ENCODE measurements at places on chromosomes 1 and 21.
A peak's percentile ranks its signal among the peaks of the same experiment; 100 is the strongest.

- DNase-seq: no peak
These were observed 14.9 kb upstream of the MGST3 start for GRCh38 chr1:165616054-165616612.

- DNase-seq: no peak
These were observed 9.1 kb upstream of the TMEM61 start for GRCh38 chr1:54971317-54971791.

DNA sequence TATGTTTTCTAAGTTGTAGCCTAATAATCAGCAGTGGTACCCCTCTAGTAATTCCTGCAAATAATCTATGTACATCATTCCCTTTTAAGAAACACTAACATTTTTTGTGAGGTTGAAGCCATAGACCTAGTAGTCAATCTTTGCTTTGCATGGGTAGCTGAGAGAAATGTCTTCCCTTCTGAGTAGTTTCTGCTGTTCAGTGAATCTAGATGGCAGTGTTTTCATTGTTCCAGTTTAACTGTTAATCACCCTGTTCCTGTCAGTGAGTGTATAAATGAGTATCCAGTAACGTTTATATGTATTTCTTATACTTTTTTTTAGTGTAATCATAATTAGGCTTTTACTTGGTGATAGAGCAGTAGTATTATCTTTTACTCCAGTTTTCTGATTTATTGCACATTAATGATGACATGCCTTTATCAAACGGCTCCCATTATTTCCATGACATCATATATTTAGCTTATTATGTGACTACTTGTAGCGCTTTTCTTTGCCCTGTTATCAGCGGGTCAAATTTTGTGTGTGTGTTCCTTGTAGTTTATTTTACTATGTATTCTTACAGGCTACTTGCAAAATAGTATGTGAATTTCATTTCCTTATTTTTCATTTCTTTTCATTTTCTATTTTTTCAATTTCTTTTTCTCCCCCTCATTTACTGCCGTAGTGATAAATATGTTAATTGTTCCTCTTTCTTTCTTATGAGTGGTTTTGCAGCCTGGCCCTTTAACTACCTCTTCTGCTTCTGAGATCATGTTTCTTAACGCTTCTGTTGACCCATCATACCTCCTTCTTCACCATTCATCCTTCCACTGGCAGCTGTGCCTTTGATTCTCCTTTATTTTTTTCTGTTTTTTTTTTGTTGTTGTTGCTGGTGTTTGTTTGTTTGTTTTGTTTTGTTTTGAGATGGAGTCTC, 18.8 kb downstream of the CEP350 start:
- DNase-seq: no peak

GRCh38 chr1:160748878-160749269, 9.8 kb downstream of the SLAMF7 start:
- DNase-seq: no peak

- DNase-seq: peak; percentile 41
These were observed 64.8 kb downstream of the TSEN15 start for GRCh38 chr1:184116287-184116686.

DNA sequence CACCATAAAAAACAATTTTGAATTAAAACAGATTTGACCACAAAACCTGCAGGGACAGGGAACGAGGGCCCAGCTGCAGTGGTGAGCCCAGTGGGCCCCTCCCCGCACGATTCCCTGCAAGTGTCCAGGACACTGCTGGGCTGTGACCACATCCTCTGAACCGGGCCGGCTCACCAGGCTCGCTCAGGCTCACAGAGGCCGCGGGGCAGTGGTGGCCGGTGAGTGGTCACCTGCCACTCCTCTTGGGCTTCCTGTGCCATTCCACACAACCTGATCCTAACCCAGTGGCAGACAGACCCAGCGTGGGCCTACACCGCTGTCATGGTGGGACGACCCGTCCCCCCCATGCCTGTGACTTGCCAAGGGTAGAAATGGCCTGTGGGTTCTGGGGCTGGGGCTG, 36.5 kb upstream of the RIPK4 start:
- DNase-seq: no peak

DNA sequence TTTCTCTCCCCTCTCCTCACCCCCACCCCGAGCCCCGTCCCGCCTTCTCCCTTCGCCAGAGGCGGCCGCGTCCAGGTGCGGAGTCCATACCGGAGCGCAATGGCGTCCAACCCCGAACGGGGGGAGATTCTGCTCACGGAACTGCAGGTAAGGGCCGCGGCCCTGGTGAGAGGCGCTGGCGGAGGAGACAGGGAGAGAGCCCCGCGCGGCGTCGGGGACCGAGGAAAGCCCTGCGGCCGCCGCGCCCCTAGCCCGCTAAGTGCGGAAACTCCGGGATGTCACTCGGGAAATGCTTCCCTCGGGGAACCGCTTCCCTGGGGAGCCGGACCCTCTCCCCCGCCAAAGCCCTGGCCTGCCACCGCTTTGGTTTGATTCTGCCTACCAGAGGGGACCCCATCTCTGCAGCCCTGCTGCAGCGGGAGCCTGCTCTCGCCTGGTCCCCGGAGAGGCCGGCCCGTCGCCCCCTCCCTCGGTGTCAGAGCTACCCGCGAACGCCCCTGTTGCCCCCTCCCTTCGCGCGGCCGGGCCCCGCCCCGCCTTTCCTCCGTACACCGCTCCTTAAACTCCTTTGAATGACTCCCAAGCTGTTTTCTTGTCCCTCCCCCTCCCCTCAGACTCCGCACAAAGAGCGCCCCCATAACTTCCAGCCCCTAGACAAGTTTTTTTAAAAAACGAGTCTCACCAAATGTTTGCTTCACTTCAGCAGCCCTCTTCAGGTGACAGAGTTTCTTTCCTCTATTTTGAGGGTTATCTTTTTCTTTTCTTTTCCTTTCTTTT, 597 bp downstream of the PKN2 start:
- DNase-seq: no peak

GRCh38 chr1:37673920-37674319, 18.4 kb upstream of the CDCA8 start:
- no peak for DNase-seq

DNA sequence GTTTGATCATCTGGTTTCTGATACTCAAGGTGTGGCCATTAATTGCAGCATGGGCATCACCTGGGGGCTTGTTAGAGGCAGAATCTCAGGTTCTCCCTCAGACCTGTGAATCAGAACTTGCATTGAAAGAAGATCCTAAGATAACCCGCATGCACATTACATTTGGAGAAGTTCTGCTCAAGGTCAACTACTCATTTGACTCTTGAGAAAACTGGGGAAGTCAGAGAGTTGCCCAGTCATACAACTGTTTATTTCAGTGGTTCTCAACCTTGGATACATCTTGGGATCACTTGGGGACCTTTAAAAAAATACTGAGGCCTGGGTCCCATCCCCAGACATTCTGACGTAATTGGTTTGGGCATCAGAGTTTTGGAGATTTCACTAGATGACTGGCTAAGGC, 30.5 kb downstream of the CAMTA1 start:
- DNase-seq: no peak

DNA sequence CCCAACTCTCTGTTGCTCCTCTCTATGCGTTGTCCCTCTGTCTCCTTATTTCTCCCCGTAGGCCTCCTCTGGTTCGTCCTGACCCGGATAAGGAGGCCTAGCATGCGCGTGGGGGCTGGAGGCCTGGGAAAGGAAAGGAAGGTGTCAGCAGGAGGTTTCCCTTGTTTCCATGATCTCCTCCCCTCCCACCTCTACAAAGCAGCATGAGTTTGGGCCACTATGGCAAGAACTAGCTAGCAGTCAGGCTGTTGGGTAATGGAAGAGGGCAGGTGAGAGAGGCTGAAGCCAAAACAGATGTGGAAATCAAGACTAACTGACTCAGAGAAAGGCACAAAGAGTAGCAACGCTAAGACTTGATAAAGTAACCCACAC, 687 bp upstream of the SEMA6C start:
- DNase-seq: no peak

DNA sequence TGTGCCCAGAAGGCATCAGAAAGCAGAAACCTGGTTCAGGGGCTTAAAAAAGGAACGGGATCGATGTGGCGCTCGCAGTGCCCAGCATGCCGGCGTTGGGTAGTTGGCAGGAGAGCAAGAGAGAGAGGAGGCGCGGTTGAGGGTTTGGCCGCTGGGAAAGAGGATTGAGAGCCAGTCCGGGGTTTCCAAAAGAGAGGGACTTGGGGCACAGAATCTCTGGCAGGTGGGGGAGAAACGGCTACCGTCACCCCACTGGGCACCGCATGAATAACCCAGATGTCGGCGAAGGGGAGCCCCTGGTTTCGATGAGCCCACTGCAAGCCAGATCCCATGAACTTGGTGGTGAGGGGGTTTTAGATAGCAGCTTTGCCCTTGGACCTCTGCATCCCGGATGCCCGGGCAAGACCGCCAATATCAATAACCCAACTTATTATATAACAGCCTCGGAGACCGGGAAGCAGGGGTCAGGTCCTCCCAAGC, 60.4 kb upstream of the ACOT11 start:
- no peak for DNase-seq

GRCh38 chr1:186454981-186455380, 5.9 kb downstream of the PDC start:
- no peak for DNase-seq

- DNase-seq: no peak
These were observed 43.8 kb downstream of the CAPN2 start for GRCh38 chr1:223755992-223756775.

GRCh38 chr1:228508840-228509415, 21.7 kb downstream of the RNF187 start:
- no peak for DNase-seq

- DNase-seq: no peak
These were observed 4.9 kb downstream of the PLCH2 start for GRCh38 chr1:2480986-2481364.

DNA sequence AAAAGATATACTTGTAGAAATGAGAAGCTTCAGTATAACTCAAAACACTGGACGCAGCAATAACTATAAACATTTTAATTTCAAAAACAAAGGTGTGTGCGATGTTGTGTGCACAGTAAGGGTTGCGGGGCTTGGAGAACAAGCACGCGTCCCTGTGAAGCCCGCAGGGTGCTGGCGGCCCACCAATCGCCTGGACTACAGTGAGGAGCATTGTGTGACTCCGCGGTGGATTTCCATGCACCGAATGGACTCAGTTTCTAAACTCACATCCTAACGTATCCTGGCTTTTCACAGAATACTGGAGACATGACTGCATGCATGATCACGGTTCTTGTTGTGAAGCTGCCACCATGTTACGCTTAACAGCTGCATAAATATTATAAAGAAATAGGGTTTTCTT, 33.0 kb downstream of the NTPCR start:
- DNase-seq: no peak

DNA sequence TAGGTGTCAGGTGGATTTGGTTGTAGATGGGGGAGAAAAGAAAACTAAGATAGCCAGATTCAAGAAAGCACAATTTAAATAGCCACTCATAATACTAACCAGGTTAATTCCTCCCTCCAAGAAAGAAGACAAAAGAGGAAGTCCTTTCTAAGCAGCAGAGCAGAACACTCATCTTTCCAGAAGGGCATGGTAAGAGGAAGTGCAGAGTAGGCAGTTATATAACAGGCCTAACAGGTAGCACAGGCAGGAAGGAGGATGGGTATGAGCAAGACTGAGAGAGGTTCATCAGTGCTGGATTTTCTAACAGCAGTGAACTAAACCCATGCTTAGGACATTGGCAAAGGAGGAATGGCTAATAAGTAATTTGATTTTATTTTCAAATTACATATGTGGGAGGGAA, 517.5 kb downstream of the PLPP3 start:
- no peak for DNase-seq

GRCh38 chr1:64263335-64263734, 59.9 kb downstream of the UBE2U start:
- no peak for DNase-seq

DNA sequence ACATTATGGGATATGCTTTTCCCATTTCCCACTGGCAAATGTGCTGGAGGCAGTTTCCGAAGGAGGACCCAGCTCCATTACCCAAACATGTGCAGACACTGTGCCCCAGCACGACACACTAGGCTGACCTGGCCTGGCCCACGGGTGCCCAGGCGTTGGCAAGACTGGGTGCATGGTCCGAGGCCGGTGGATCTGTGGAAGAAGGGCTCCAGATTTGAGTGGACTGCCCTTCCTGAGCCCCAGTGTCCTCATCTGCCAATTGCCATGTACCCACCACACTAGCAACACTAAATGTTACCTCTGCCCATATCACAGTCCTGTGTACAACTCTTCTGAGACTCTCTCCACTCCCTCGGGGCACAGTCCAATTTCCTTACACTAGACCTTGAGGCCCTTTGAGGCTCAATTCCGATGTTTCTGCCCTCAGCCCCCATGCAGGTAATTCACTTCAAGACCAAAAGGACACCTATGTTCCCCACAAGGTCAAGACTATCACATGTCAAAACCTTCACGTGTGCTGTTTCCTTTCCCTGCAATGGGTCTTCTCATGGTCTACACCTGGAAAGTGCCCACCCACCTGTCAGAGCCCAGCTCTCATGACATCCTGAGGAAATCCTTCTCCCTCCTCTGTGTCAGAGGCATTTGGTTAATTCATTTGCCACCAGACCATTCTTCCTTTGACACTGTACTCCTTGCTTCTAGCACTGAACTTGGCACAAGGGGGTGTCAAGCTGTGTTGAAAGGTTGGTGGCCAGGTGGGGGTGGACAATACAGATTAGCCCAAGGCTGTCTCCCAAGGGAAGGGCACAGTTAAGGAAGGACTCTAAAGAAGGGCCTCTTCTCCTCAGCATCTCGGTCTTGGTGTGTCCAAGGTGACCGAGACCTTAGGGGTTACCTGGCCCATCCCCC, 124.9 kb downstream of the DMRTB1 start:
- no peak for DNase-seq

DNA sequence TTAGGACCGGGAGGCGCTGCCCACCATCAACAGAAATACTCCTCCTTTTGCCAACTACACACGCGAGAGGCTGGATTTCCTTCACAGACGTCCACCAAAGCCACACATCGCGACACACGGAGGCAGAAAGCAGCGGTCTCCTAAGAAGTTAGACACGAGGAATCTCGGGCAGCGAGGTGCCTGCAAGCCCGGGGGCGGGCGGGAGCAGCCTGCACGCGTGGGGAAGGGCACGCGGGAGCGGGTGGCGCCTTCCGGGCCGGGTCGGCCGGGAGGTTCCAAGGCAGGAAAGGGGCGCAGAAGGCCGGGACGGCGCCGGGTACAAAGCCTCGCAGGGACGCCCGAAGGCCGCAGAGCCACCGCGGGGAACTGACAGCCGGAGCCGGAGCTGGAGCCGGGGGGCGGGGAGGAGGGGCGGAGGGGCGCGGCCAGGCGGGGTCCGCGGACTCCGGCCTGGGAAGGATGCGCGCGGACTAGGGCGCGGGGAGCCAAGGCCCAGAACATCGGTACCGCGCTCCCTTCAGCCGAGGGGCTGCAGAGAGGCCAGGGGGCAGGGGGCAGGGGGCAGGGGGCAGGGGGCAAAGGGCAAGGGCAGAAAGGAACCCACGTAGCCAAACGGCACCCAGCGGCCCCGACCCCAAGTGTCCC, 722 bp downstream of the NPHP4 start:
- no peak for DNase-seq
